Neural crest cell (in vitro differentiated cells): ENCODE measurements at places on chromosomes 7 and 10. TPM values are rescaled to one million over a fixed set of nuclear protein-coding genes. Genes with fewer than 3 reads are reported as not detected.
A peak's percentile ranks its signal among the peaks of the same experiment; 100 is the strongest.

Gene IL6
- not detected in 2 replicates for total RNA-seq

Gene TMEM225B
- 0.91 and 1.8 TPM in 2 replicates for total RNA-seq

Gene ACTL6B
- total RNA-seq, result 2.4 and 3.1 TPM in 2 replicates

Gene CEP41
- 27.8 and 29.3 TPM in 2 replicates for total RNA-seq

Gene ZNF138
- total RNA-seq, result 17.3 and 18.5 TPM in 2 replicates

Gene COL17A1
- total RNA-seq, result not detected in 2 replicates

Gene AKR1E2
- total RNA-seq, result 3.9 and 5.1 TPM in 2 replicates

Gene CALHM3
- total RNA-seq, result not detected in 2 replicates

Gene PTPRN2
- total RNA-seq, result 30.9 and 32.2 TPM in 2 replicates

DNA sequence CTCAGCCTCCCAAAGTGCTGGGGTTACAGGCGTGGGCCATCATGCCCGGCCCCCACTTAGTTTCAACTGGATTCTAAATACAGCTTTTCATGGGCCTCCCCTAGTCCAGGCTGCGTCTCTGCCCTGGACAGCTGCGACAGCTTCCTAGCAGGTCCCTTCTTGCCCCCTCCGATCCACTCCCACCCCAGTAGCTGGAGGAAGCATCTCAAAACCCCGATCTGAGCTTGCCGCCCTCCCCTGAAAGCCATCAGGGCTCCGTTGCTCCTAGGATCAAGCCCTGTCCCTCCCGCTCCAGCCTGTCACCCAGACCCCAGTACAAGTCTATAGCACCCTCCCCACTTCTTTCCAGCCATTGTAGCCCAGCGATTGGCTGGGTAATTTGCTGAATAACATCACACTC lies 64.5 kb downstream of the VWA2 start:
- H3K36me3 ChIP-seq, result peaks cover 11% of the 10 kb centered on the region
- H3K4me1 ChIP-seq, result peaks cover 25% of the 10 kb centered on the region
- no peak for DNase-seq
- peak overlapping the region; percentile 75 for H3K27ac ChIP-seq

DNA sequence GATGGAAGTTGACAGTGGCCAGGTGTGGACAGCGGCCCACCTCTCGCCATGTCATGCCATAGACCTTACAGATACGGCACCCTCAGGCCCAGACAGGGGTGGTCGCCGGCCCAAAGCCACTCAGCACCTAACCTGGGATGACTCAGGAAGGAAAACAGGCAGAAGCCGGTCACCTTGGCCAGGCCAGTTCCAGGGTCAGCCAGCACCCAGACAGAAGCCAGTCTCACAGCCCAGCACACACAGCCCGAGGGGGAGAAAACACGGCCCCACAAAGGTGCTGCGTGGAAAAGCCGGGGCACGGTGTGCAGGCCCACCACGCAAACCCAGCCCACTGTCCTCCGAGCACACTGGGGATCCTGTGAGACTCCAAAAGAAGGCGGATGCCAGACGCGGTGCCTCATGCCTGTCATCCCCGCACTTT lies 95.2 kb upstream of the DNAAF5 start:
- no peak for DNase-seq
- no peak overlapping the region for H3K27ac ChIP-seq
- no peaks in the 10 kb centered on the region for H3K4me1 ChIP-seq
- no peaks in the 10 kb centered on the region for H3K36me3 ChIP-seq
- H3K4me3 ChIP-seq, result no peak overlapping the region

- H3K4me3 ChIP-seq, result no peak overlapping the region
- no peak for DNase-seq
- no peak overlapping the region for H3K27ac ChIP-seq
- peaks cover 16% of the 10 kb centered on the region for H3K4me1 ChIP-seq
Observed at GRCh38 chr10:132738454-132739224, 47.3 kb downstream of the NKX6-2 start.
